Ovary (tissue), 10 donors: ENCODE measurements at places on chromosomes 2 and 18. TPM values are rescaled to one million over a fixed set of nuclear protein-coding genes. Genes with fewer than 3 reads are reported as not detected.

Gene SCG2
- 0.18 TPM for total RNA-seq

DNA sequence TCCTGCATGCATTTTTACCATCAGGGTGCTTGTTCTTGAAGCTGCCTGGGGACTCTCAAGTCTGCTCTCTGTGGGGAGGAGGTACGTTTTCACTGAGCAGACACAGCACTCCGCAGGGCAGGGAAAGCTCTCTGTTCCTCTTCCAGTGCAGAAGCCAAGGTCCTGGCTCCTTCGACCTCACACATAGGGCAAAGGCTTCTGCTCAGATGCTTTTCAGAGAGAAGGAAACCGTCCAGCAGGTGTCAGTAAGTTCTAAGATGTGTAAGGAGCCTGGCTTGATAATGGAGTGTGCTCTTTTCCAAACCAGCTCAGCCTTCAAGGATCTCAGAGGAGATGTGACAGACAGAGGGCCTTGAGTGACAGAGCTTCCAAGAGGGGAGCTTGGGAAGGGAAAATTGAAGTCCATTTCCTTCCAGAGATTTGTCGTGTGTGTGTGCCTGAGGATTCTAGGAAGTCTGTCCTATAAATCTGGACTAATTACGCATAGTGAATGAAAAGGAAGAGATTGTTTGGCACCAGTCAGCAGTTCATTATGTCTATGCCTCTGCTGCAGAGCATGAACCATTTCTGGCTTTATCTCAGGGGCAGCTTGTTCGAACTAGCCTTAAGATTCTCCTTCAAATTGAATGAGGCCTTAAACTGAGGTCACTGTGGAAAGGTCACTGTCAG, 67.3 kb upstream of the UPP2 start:
- DNase-seq: no peak

Gene NT5C1B
- total RNA-seq: not detected

- no peak for DNase-seq
These were observed 1075.4 kb upstream of the ZEB2 start for GRCh38 chr2:145595296-145595695.

Gene FEV
- total RNA-seq: 0.13 TPM

- DNase-seq: peak; percentile 72
These were observed 55.7 kb downstream of the CD8B2 start for GRCh38 chr2:106542746-106543359.

DNA sequence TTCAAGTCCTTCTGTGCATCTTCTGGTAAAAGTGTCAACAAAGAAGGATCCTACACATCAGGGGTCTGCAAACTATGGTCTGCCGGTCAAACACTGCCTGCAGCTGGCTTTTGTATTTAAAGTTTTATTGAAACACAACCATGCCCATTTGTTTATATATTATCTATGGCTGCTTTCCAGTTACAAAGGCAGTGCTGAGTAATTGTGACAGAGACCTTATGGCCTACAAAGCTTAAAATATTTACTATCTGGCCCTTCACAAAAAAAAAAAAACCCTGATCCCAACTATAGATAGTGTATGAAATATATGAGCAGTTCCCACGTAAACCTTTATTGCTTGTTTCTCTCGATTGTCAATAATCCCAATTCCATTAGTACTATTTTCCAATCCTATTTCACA, 101.4 kb downstream of the RBMS1 start:
- DNase-seq: no peak

- DNase-seq: no peak
These were observed 160.0 kb upstream of the GCFC2 start for GRCh38 chr2:75870651-75871137.

Gene ZAP70
- total RNA-seq: 1.5 TPM

GRCh38 chr2:8588831-8589191, 93.0 kb upstream of the ID2 start:
- no peak for DNase-seq

Gene USP40
- total RNA-seq: 40.2 TPM

DNA sequence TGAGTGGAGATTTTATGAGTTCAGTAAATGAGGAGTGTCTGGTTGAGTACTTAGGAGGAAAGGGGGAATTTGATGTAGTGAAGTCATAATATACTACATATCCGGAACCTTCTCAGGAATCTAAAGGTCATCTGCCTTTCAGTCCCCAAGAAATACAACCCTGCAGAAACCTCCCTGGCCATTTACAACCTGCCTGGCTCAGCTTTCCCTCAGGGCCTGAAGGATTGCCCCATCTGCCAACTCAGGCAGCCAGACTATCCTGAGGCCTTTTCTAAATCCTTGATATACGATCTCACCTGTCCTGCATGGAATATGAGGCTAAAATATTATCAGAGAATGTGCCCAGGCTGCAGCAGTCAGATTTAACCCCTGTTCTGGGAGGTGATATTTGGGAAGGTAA, 165.4 kb upstream of the SPOPL start:
- DNase-seq: no peak

Gene DES
- 211 TPM for total RNA-seq

- no peak for DNase-seq
These were observed 156.5 kb downstream of the ARL6IP6 start for GRCh38 chr2:152874955-152875354.

Gene FKBP1B
- 5.7 TPM for total RNA-seq

DNA sequence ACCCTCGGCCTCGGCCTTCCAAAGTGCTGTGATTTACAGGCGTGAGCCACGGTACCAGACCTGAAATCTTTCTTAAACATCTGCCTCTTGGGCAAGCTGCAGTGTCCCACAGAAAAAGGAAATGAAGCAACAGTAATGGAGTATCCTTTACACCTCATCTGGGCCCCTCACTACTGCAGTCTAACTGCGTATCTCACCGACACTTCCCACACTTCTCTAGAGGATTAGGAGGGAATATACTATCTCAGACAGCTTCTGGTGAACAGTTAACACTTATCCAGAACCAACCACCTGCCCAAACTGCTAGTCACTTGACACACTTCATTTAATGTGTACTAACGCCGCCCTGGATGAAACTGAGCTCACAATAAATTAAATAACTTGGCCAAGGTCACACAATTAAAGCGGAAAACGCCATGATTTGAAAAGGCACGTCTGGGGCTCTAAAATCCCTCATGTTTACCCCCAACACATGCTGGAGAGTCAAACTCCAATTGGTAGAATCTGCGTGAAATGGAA, 993 bp downstream of the COX7A2L start:
- DNase-seq: no peak
